ENCODE measurements at places on chromosomes 2 and 18. TPM values are rescaled to one million over a fixed set of nuclear protein-coding genes. Genes with fewer than 3 reads are reported as not detected.

Gene HOXD3
- 0.33 TPM for total RNA-seq

Gene FZD7
- 33.4 TPM for total RNA-seq

Gene PTPRM
- total RNA-seq: 25.6 TPM

Gene HAAO
- 0.25 TPM for total RNA-seq

Gene SIGLEC15
- 1.2 TPM for total RNA-seq

Gene UPP2
- total RNA-seq: not detected

Gene LIPG
- total RNA-seq: 29.7 TPM

Gene COLEC12
- 13.2 TPM for total RNA-seq

Gene DNMT3A
- total RNA-seq: 12.1 TPM

Gene REG3G
- total RNA-seq: not detected

Gene CDCA7
- total RNA-seq: 6.7 TPM

Gene TUBA4B
- 0.11 TPM for total RNA-seq

Gene ANKRD12
- 26.0 TPM for total RNA-seq

Gene RNF125
- 0.50 TPM for total RNA-seq

Gene NDC80
- 17.2 TPM for total RNA-seq

Gene CCL20
- total RNA-seq: not detected

Gene ANKRD30B
- 0.55 TPM for total RNA-seq

Gene ZBTB7C
- total RNA-seq: not detected

Gene ARHGAP25
- total RNA-seq: 1.1 TPM

Gene TLX2
- not detected for total RNA-seq

Gene NT5DC4
- 0.11 TPM for total RNA-seq

Gene INHBB
- not detected for total RNA-seq

Gene SLC16A14
- 2.2 TPM for total RNA-seq

Gene NETO1
- total RNA-seq: not detected

Gene GPD2
- total RNA-seq: 90.5 TPM

Gene KATNAL2
- total RNA-seq: 3.1 TPM

Gene MSH2
- total RNA-seq: 56.0 TPM

Gene ASB3
- 34.0 TPM for total RNA-seq

Gene NT5C1B
- total RNA-seq: 0.33 TPM

Gene DSG2
- total RNA-seq: 22.2 TPM

Gene UGT1A5
- total RNA-seq: not detected

Gene LYG2
- not detected for total RNA-seq

Gene HADHB
- 89.1 TPM for total RNA-seq

Gene POTEF
- total RNA-seq: not detected

Gene TPO
- total RNA-seq: not detected

Gene NEUROD1
- total RNA-seq: not detected

Gene ZNF519
- total RNA-seq: 6.4 TPM

Gene RAB6C
- total RNA-seq: under 0.01 TPM

Gene EGR4
- not detected for total RNA-seq

Gene AGXT
- total RNA-seq: under 0.01 TPM

Gene LCT
- under 0.01 TPM for total RNA-seq

Gene MYO1B
- 86.9 TPM for total RNA-seq

Gene CDH2
- total RNA-seq: 107 TPM

Gene OSBPL1A
- 47.5 TPM for total RNA-seq

Gene SNED1
- 7.5 TPM for total RNA-seq

Gene TCF23
- not detected for total RNA-seq

Gene NCK2
- 22.2 TPM for total RNA-seq

Gene SERPINB13
- total RNA-seq: not detected

Gene RIT2
- total RNA-seq: not detected

Gene ZSWIM2
- 0.62 TPM for total RNA-seq
